CD4-positive, alpha-beta T cell treated with Interleukin-17A for 1 hour (primary cell): ENCODE measurements at places on chromosomes 16 and 17.
A peak's percentile ranks its signal among the peaks of the same experiment; 100 is the strongest.

- DNase-seq = no peak
Observed at GRCh38 chr17:61504697-61505096, 52.5 kb downstream of the TBX4 start.

GRCh38 chr16:50526249-50526648 is 21.9 kb upstream of the NKD1 start:
- no peak for DNase-seq

GRCh38 chr17:76506408-76507345 is 5.5 kb upstream of the RHBDF2 start:
- DNase-seq = peak; percentile 93

- no peak for DNase-seq
Observed at GRCh38 chr16:49431040-49431439, 57.4 kb downstream of the C16orf78 start.

GRCh38 chr17:82105882-82106687 is 8.0 kb upstream of the FASN start:
- peak; percentile 71 for DNase-seq

DNA sequence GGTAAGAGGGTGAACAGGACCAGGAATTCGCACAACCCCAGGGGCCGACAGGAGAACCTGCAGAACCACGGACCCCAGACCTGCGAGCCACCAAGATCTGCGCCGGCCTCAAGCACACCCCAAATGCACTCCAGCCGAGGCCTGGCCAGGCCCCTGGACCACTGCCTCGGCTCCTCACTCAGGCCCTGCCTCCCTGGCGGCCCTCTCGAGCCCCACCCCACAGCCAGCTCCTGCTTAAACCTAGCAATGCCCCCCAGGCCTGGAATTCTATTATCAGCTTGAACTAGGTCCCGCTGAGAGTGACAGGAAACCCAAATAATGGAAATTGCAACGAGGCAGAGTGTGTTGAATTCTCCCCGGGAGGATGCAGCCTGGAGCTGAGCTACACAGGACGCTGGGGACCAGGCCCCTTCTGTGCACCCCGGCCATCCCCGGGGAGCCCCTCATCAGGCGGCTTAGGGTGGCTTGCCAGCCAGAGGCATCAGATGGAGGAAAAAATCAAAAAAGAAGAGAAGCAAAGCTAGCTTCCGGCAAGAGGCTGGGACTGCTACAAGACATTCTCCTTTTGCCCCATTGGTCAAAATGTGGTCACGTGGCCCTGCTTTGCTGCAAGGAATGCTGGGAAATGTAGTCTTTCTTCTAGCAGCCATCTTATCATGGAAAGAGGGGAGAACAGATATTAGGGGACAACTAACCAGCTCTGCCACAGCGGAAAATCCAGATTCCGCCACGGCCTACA is 2.4 kb upstream of the ENPP7 start:
- peak; percentile 94 for DNase-seq

- DNase-seq = peak; percentile 9
Observed at GRCh38 chr16:53216798-53217197, 162.0 kb downstream of the CHD9 start.

- DNase-seq = no peak
Observed at GRCh38 chr16:84818989-84819643, 669 bp upstream of the CRISPLD2 start.

DNA sequence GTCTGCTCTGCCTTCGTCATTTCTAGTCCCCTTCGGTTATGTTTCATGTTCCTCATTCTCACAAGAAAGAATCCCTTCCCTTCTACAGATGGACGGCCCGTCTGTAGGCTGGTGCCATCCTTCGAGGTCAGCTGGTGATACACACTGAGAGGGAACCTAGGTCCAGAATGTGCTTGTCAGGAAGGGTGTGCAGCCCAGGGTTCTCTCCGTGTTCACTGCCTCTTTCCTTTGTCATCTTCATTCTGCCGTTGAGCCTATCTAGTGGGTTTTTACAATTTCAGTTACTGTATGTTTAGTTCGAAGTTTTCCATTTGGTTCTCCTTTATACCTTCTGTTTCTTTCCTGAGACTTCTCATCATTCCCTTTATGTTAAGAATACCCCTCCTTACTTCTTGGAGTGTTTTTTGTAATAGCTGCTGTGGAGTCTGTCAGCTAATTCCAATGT is 18.9 kb downstream of the KIAA0513 start:
- no peak for DNase-seq

- no peak for DNase-seq
Observed at GRCh38 chr17:75525806-75526554, 483 bp downstream of the LLGL2 start.

DNA sequence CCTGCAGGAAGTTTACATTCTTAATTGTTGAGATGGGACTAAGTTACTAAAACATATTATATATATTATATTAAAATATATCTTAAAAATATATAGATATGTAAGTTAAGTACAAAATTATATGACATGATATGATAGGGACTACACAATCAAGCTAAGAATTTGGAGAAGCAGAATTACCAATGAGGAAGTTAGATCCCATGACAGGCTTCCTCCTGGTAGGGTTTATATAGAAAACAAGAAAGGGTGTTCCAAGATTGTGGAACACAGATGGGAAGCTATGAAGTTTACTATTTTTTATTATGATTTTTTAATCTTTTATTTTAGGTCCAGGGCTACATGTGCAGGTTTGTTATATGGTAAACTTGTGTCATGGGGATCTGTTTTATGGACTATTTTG is 260.8 kb upstream of the ZFHX3 start:
- DNase-seq = no peak

- no peak for DNase-seq
Observed at GRCh38 chr17:38773258-38773657, 20.7 kb downstream of the PSMB3 start.

- DNase-seq = no peak
Observed at GRCh38 chr16:8619671-8620370, 1.7 kb upstream of the METTL22 start.

DNA sequence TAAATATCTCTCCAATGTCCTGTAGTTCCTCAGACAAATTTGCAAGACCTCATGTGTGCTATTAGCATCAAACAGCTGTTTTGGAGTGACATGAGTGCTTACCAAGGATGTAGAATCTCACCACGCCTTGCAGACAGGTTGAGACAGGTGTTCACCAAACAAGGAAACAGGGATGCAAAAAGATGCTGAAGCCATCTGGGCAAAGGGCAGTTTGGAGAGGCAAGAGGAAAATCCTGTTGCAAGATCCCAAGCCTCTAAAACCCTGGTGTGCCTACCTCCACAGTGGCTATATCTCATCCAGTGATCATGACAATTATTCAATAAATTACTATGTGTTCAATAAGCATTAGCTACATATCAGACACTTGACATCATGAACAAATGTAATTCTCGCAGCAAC is 373.7 kb downstream of the SOX9 start:
- no peak for DNase-seq

GRCh38 chr17:63113167-63113566 is 147.1 kb downstream of the TANC2 start:
- no peak for DNase-seq

- DNase-seq = peak; percentile 16
Observed at GRCh38 chr17:37608351-37609169, 658 bp downstream of the SYNRG start.

DNA sequence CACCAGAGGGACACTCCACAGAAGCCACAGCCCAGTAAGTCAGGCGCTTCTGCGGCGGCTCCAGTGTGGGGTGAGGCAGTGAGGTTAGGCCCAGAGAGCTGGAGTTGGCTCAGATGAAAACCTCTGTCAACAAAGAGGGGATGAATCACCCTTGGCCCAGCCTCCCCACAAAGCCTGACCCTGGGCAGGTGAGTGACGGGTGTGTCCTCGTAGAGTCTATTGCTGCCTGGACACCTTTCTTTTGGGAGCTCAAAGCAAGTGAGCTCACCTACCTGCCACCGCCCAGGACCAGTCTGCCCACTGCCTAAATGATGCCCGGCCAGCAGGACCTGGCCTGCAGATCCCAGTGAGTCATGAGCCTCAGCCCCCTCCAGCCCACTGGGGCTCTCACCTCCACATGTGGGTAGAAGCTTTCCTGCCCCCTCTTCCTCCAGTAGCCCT is 24.9 kb upstream of the DBNDD1 start:
- no peak for DNase-seq

DNA sequence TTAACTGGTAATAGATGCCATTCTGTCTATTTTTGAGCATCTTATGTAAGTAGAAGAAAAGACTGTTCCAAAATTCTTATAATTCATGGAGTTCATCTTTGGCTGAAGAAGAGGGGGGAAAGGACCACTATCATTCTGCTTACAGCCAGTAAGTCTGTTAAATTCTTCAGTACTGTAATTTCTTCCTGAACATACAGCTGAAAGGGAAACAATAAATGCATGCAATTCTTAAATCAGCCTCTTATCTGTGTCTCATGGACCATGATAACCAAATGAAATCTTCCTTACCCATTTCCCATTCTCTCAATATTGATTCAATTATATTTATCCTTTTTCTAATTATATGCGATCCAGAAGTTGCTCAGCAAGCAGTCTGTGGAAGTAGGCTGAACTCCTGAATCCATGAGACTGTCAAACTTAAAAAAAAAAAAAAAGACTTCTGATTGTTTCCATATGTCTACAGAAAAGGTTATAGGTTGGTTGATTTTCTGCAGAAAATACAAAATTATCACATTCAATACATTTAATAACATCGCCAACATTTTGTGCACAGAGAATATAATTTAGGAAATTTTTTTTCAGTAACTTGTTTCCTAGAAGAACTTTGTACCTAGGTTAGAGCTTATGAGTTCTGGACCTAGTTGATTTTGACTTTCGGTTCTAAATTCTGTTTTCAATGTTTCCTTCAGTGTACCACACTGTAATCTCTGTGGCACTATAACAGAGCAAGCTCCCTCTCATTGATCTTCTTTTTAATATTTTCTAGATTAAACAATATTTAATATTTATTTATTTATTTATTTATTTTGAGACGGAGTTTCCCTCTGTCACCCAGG is 1.2 kb upstream of the ABCA9 start:
- DNase-seq = no peak

DNA sequence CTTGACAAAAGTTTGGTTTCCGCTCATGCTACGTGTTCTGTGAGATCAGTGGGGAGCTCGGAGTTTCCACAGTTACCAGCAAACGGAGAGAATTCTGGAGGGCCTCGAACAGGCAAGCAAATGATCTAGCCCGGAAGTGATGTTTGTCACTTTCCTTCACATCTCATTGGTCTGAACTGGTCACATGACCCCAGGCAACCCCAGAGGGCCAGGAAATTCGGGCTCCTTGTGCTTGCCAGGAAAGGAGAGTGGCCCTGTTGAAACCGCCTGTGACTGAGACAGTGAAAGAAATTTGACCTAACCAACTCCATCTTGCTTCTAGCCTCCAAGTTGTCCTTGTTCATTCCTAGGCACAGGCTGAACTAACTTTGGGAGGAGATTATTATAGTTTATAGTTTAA is 23.0 kb downstream of the SPPL2C start:
- DNase-seq = no peak

- DNase-seq = peak; percentile 77
Observed at GRCh38 chr16:70737377-70738082, 51.7 kb upstream of the MTSS2 start.

DNA sequence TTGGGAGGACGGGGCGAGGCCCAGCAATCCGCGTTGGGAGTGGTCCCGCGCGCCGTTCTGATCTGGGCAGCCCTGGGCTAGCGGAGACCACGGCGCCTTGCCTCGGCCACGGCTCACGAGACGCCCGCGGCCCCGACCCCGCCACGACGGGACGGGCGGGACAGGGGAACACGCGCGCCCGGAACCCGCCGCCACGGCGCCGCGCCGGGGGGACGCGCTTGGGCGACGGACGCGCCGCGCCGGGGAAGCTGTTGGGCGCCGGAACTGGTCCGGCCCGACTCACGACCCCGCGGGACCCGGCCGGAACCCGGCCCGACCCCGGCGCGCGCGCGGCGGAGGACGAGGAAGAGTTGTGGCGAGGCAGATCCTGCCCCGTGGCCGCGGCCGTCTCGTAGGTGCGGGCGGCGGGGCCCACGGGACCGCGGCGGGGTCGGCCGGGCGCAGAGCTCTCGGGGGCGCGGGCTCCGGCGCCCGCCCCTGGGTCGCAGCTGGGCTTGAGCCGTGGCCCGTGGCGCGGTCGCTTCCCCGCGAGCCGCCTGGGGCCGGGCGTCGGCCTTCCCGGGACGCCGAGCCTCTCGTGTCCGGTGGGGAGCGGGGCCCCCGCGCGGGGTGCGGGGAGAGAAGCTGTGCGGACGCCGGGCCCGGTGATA is at the start of gene ACSF3:
ACSF3 (plus strand) TSS at position 251 of the 650 bp plus-strand sequence. CDS start 6,830 bp downstream, outside the sequence.
- peak; percentile 75 for DNase-seq
